ENCODE measurements at places on chromosomes 3 and 15. TPM values are rescaled to one million over a fixed set of nuclear protein-coding genes. Genes with fewer than 3 reads are reported as not detected.

TNIK gene
- total RNA-seq: 1.6 TPM

RAD51 gene
- not detected for total RNA-seq

SEMA6D gene
- 8.7 TPM for total RNA-seq

EEFSEC gene
- total RNA-seq: 15.0 TPM

PLCH1 gene
- not detected for total RNA-seq

FBLN2 gene
- total RNA-seq: 456 TPM

CCDC13 gene
- total RNA-seq: 6.6 TPM

DNAH12 gene
- 0.38 TPM for total RNA-seq

RPP25 gene
- total RNA-seq: 12.4 TPM

ZNF80 gene
- total RNA-seq: 0.49 TPM

ADAMTS7 gene
- 5.9 TPM for total RNA-seq

BUB1B gene
- 8.8 TPM for total RNA-seq

ATG3 gene
- total RNA-seq: 53.9 TPM

PLA2G4D gene
- total RNA-seq: 0.57 TPM

FAM43A gene
- 7.0 TPM for total RNA-seq

CHRNA3 gene
- total RNA-seq: not detected

EPHB3 gene
- 0.22 TPM for total RNA-seq

PAQR5 gene
- total RNA-seq: 23.5 TPM

ACSBG1 gene
- not detected for total RNA-seq

SLC28A1 gene
- total RNA-seq: not detected

CAMK2N2 gene
- not detected for total RNA-seq

OR5K2 gene
- not detected for total RNA-seq

ZPLD1 gene
- total RNA-seq: not detected

GLT8D1 gene
- total RNA-seq: 44.7 TPM

CCR1 gene
- total RNA-seq: 81.9 TPM

ROPN1 gene
- not detected for total RNA-seq

Measured in subcutaneous adipose tissue (tissue), 4 donors.